ENCODE measurements at places on chromosomes 5 and 9.

GRCh38 chr5:116497631-116498030 is 77.0 kb downstream of the SEMA6A start:
- no peak for DNase-seq

GRCh38 chr9:87594194-87594593 is 96.5 kb downstream of the DAPK1 start:
- DNase-seq: no peak

DNA sequence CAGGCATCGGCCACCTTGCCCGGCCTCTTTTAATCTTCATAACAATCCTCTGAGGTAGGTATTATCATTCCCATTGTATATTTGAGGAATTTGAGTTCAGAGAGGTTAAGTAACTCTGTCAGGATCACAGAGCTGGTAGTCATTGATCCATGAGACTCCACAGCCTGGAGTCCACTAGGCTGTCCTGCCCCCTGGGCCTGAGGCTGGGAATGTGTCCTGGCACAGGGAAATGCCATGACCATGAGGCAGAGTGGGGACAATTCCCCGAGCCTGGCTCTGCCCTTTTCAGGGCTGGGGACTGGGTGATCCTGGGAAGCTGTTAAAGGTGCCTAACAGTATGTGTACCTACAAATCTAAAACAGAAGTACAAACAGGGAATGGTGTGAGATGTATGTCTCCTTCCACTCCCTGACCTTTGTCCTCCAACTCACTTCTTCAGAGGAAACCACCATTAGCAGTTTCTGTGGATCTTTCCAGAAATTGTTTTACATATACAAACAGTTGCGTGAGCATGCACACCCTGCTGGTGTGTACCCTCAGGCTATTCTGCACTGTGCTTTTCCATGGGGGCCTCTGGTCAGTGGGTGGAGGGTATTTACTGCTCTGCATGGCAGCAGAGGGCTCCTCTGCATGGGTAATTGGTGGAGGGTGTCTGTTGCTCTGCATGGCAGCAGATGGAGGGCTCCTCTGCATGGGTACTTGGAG is 53.8 kb downstream of the NDST1 start:
- DNase-seq: no peak

- DNase-seq: no peak
Observed at GRCh38 chr5:123876276-123876790, 364.4 kb downstream of the CSNK1G3 start.

DNA sequence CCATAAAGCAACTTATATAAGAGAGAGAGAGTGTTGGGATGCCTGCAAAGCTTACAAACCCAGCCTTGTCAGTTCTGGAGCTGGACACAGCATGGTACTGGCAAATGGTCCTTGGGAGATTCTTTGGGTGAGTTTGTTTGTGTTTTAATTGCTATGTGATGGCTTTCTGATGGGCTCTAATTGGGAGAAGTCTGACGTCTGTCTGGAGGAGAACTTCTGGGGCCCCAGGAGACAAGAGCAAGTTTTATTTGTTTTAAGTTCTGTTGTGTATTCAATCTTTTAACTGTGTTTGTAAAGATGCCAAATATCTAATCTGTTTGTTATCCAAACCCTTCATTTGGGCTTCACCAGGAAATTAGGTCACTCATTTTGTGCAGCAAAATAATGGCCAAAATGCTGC is 50.3 kb upstream of the AFAP1L1 start:
- DNase-seq: no peak

- no peak for DNase-seq
Observed at GRCh38 chr5:7886849-7887475, 18.0 kb downstream of the MTRR start.

DNA sequence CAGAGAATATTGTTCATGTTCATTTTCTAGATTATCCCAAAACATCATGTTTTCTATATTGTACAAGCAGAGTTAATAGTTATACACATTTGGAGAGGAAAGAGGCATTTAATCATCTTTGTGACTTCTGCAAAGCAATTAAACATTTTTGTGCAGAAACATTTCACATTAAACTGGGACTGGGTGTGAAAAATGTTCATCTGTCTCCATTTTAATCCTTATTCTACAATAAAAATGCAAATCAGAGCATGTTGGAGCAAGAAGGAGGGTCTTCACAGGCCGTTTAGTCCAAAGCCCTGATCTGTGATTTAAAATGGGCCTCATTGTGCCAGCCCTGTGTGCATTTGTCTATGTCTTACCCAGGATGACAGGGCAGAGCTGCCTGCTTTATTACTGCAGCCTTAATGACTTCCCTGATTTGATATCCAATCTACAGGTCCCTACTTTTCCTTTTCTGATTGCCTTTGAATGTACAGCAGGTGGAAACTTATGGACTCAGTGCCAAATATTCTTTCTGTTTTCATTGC is 183.5 kb downstream of the CAVIN4 start:
- no peak for DNase-seq

GRCh38 chr5:54823006-54823405 is 162.4 kb downstream of the ESM1 start:
- DNase-seq: no peak

DNA sequence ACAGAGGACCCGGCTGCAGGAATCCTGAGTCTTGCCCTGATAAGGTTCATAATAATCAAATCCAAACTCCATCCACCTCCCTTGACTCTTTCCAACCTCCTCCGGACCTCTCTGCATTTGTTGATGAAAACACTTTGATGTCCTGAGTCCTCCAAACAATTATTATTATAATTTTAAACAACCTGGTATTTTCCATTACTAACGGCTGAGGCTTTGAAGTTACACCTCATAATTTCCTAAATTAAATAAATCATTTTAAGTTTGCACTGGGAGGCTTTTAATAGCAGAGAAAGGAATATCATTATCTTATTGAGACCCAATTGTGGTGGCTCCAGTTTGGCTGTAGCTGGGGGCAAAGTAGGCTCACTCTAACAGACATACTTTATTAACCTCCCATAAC is 9.5 kb downstream of the MSX2 start:
- DNase-seq: no peak

DNA sequence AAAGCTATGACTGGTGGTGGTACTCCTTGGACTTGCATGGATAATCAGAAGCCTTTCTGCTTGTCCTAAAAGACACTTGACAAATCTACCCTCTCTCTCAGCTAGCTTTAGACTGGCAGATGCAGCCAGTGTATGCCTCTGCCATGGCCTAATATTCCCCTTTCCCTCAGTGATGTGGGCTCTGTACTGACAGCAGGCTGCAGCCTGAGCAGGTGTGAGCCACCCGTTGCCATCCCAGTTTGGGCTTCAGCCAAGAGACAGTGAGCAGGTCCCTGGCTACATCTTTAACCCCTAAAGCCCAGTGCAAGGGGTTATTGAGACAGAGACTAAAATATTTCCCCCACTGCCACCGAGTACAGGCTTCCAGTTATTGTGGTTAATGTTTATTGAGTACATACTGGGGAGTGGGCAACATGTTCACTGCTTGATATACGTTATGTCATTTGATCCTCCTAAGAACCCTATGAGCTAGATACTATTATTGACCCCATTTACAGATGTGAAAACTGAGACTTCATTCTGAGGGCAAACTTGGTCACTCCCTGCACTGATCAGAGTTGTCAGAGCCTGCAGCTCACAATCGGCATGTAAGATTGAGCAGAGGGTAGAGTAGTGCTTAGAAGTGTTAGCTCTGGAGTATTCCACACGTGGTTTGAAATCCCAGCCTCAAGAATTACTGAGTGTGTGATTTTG is 254.2 kb downstream of the ARHGAP26 start:
- no peak for DNase-seq

GRCh38 chr9:123426406-123426805 is 70.4 kb downstream of the CRB2 start:
- DNase-seq: no peak

GRCh38 chr5:76085243-76085579 is 2.0 kb downstream of the SV2C start:
- DNase-seq: no peak

GRCh38 chr9:124419832-124420489 is 4.7 kb upstream of the PSMB7 start:
- DNase-seq: no peak

DNA sequence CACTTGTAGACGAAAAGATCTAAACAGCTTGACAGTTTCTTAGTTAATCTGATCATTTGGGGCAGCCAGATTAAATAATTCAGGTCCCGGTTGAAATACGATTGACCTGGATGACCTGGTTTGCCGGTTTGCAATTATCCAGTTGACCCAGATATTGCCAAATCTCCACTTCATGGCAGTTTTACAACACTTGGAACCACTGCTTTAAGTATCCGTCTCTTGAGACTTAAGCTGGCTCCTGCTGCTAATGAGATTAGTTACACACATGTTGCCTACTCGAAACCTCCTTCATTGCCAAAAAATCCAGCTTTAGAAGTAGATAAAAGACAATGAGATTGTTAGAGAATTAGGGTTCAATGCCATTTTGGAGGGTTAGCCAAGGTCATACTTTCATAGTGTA is 136.2 kb upstream of the HAPLN1 start:
- DNase-seq: no peak

DNA sequence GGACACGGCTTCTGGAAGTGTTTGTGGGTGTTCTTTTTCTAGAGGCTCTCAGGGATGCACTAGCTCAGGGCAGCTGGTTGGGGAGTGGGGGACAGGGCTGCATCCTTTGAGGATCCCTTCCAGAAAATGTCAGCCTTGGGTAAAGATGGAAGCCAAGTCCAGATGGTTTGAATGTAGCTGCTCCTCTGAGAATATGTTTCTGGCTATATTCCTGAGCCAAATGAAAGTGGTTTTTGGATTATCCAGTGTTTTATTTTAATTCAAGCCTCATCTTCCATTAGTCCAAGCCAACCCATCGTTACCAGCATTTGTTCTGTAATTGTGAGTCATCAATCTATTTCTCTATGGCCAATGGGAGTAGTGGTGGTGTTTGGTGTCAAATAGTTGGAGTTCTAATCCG is 70.4 kb downstream of the SPRY4 start:
- no peak for DNase-seq

- no peak for DNase-seq
Observed at GRCh38 chr5:134462047-134462575, 50.4 kb upstream of the CDKN2AIPNL start.
